Upper lobe of left lung (tissue), 6 donors: ENCODE measurements at places on chromosomes 11 and 22.

DNA sequence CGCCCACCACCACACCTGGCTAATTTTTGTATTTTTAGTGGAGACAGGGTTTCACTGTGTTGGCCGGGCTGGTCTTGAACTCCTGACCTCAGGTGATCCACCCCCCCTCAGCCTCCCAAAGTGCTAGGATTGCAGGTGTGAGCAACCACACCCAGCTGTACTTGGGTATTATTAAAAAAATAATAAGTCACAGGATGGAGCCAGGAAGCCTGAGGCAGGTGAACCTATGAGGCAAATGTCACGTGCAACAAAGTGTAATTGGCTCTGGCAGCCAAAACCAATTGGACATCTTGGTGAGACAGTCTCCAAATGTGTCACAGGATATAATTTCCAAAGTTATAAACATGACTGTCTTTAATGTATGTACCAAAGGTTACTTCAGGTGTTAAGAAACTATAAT is 24.0 kb upstream of the MALAT1 start:
- no peak for DNase-seq

- DNase-seq = no peak
These were observed 4.2 kb downstream of the PHLDA2 start for GRCh38 chr11:2924821-2925675.

GRCh38 chr11:96074551-96075310 is 150.8 kb upstream of the MTMR2 start:
- DNase-seq = no peak

DNA sequence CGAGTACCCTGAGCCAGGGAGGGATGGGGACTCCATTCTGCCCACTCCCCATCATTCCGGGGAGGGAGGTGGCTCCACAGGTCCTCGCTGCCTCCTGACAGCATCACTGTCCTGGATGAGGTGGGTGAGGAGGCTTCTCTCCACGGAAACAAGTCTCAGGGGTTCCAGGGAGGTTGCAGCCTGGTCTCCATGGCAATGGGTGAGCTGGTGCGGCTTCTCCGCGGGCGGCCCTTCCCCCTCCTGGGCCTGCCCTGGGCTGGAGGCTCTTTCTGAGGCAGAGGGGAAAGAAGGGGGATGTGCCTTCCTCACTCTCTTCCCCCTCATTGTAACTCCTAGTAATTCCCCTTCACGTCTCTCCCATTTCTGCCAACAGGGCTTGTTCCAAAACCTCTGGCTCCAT is 37.1 kb upstream of the PARVG start:
- no peak for DNase-seq

- no peak for DNase-seq
These were observed 689 bp upstream of the SART1 start for GRCh38 chr11:65960824-65961266.

DNA sequence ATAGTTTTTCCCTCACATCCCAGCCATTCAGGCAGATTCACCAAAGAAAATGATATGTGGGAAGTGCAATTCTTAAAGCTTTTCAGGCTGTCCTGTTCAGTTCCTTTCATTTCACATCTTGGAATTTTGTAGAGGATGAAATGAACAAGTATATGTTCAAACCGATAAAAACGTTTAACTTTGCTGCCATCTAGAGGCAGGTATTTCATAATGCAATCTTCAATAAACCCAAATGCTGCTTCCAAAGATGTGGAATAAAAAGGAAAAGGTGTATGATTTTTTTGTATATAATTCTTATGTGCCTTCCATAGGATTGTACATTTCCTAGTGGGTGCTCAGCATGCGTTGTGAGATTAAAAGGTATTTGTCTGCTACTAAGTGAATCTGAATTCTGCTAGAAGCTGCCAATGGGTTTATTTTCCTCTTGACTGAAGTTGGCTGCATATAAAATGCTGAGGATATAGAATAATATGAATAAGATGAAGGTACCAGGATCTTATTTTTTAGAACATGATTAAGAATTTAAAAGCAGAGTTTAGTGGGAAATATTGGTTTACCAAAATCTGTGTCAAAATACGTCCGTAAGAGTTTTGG is 199.3 kb downstream of the PGR start:
- DNase-seq = no peak

GRCh38 chr11:57547854-57548377 is 10.5 kb downstream of the SMTNL1 start:
- DNase-seq = no peak

GRCh38 chr22:41681616-41682015 is 7.1 kb downstream of the SNU13 start:
- DNase-seq = no peak

GRCh38 chr11:30128269-30128932 is 102.4 kb upstream of the FSHB start:
- no peak for DNase-seq

GRCh38 chr11:45270946-45271716 is 15.0 kb downstream of the SYT13 start:
- DNase-seq = no peak

- DNase-seq = no peak
These were observed 31.7 kb downstream of the ADAMTS15 start for GRCh38 chr11:130480186-130480585.

DNA sequence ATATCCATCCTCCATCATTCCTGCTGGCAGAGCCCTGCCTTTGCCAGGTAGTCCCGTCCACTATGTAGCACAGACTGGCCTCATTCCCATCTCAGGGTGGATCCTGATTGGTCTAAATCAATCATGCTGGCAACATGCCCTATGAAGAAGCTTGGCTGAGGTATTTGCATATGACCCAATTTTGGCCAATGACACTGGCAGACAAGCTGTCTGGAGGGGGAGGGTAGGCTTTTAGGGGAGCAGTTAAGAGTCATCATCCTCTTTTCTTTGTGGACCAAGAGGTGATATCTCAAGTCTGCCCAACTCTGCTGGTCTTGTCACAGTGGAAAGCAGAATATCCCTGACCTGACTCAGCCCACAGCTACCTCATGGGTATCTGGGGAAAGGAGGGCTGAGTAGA is 5.1 kb downstream of the CCDC89 start:
- no peak for DNase-seq

GRCh38 chr11:22449441-22449840 is 111.3 kb downstream of the SLC17A6 start:
- no peak for DNase-seq

GRCh38 chr11:44709966-44710365 is 16.8 kb upstream of the TSPAN18 start:
- DNase-seq = no peak

GRCh38 chr11:6576471-6577373 is 26.7 kb downstream of the RRP8 start:
- DNase-seq = no peak

DNA sequence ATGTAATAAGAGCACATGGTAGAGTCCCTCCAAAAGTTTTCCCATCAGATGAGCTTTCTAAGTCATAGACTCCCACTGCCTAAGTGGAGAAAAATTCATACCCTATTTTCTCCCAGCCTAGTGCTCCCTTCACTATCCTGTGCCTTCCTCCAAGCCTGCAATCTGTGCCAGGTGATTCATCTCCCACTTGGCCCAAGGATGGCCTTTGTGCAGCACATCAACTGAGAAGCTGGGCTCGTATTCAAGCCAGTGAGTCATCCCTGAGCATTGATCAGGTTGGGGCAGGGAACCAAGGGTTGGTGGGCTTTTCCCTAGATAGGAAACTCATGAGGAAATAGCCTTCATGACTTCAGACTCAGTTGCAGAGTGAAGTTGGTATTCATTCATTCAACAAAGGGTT is 64.6 kb downstream of the PANX1 start:
- no peak for DNase-seq

DNA sequence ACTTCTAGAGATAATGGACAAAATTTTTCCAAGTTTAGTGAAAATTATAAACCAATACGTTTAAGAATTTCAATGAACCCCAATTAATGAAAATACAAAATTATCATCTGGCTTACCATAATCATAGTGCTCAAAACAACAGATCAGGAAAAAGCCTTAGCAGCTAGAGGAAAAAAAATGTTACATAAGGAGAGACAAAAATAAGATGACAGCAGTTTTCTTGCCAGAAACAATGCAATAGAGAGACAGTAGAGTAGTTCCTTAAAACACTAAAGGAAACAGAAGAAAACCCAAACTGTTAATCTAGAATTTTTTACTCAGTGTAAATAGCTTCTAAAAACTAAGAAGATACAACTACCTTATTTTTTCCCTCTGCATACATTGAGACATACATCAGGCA is 341.7 kb upstream of the CHORDC1 start:
- no peak for DNase-seq

DNA sequence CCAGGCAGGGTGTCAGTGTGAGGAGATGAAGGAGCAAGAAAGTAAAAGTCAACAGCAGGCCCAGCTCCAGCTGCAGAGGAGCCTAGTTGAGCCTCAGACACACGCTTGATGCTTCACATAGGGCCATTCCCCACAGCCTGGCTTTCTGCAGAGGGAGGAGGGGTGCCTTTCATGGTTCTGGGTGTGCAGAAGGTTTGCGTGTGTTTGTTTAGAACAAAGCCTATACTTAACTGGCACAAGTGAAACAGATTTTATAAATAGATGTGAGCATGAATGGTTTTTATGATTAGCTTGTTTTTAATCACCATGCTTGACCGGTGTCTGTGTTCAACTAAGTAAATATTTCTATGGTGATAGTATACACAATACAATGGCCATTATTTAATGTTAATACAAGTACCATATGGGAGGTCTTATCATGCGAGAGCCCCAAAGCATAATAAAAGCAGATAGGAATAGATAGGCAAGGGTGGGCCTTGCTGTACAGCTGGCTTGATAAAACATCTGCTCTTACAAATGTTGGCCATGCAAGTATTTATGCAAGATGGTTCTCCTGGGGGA is 290.2 kb downstream of the ETS1 start:
- no peak for DNase-seq

- DNase-seq = no peak
These were observed 147.4 kb upstream of the POU2AF2 start for GRCh38 chr11:111098091-111098490.

GRCh38 chr11:113363996-113364641 is 23.5 kb upstream of the ANKK1 start:
- DNase-seq = no peak

DNA sequence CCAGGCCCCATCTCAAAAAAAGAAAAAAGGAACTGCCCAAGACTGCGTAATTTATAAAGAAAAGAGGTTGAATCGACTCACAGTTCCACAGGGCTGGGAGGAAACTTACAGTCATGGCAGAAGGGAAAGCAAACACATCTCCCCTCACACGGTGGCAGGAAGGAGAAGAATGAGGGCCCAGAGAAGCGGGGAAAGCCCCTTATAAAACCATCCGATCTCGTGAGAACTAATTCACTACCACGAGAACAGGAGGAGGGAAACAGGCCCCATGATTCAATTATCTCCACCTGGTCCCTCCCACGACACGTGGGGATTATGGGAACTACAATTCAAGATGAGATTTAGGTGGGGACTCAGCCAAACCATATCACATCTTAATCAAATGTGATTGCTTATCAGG is 82.2 kb downstream of the BUD13 start:
- DNase-seq = no peak

DNA sequence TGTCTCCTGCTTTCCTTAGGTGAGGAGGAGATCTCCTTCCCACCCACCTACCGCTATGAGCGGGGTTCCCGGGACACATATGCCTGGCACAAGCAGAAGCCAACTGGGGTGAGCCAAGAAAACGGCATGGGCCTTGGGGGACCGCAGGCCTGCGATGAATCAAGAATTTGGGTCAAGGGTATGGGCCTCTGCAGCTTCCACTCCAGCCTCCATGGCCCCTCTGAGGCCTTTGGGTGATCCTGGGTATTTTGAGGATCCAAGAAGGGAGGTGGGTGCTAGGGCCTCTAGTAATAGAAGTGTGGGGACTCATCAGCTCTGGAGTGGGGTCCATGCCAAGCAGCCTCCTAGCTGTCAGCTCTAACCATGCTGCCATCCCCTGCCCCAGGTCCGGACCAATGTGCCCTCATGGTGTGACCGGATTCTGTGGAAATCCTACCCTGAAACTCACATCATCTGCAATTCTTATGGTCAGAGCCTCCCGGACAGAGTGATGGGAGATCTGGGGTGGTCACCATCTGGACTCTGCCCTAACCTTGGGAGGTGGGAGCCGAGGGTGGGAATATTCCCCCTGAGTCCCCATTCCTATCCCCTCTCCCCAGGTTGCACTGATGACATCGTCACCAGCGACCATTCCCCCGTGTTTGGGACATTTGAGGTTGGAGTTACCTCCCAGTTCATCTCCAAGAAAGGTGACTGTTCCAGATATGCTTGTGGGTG is 8.6 kb downstream of the INPPL1 start:
- peak; percentile 8 for DNase-seq

- no peak for DNase-seq
These were observed 44.4 kb upstream of the BARX2 start for GRCh38 chr11:129331217-129331616.

DNA sequence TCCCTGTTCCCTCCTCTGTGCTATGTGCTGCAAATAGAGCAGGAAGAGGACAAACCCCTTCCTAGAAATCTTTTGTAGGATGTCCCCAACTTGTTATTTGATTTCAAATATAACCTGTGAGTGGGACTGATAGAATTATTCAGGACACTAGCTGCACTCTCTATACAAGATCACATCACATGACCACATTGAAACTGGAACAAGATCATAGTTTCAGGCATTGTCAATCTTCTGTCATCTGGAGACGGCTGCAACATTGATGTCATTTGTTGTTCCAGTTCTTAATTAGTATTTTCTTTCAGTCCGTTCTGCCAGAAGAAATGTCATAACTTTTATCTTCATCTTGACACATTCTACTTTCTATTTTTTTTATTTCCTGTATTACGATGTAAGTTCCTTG is 89.3 kb downstream of the GRIA4 start:
- no peak for DNase-seq

GRCh38 chr11:126547691-126548090 is 192.2 kb downstream of the ST3GAL4 start:
- no peak for DNase-seq

- no peak for DNase-seq
These were observed 171.8 kb downstream of the ETS1 start for GRCh38 chr11:128415539-128415938.

- DNase-seq = no peak
These were observed 99.6 kb downstream of the KIAA1671 start for GRCh38 chr22:25051983-25052710.

- no peak for DNase-seq
These were observed 17.9 kb downstream of the BPIFC start for GRCh38 chr22:32446321-32446720.
